NCI-H446 (cell line): ENCODE measurements at places on chromosomes 13 and 19.

DNA sequence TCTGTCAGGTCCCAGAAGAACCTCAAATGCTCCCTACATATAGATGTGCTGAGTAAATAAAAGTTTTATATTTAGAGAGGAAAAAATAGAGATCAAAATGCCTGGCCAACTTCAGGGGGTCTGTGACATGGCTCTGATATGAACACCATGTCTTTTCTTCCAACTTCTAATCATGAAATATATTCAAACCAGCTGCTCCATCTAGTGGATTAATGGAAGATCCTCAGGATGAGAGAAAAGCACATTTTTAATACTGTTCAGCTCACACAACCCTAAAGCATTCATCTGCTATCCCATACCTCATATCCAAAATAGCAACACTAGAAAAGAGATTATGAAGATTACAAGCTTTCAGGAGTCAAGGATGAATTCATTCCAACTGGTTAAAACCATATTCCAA lies 56.0 kb upstream of the DOCK9 start:
- peak; percentile 13 for DNase-seq

DNA sequence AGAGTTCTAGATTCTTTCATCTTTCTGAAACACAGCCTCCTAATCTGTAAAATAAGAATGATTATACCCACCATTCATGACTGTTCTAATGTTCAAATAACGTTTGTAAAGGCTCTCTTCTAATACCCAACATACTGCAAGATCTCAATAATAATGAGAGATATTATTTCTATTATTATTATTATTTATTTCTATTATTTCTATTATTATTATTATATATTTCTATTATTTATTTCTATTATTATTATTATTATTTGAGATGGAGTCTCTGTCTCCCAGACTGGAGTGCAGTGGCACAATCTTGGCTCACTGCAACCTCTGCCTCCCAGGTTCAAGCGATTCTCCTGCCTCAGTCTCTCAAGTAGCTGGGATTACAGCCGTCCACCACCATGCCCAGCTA lies 395.5 kb downstream of the EFNB2 start:
- DNase-seq = no peak

- DNase-seq = no peak
These were observed 70.7 kb downstream of the EPS15L1 start for GRCh38 chr19:16400911-16401591.

- no peak for DNase-seq
These were observed 7.2 kb downstream of the RNASEH2B start for GRCh38 chr13:50916701-50917184.

GRCh38 chr13:32211813-32212212 lies 103.3 kb downstream of the ZAR1L start:
- no peak for DNase-seq

- DNase-seq = no peak
These were observed 3.5 kb upstream of the CIRBP start for GRCh38 chr19:1265615-1266128.

DNA sequence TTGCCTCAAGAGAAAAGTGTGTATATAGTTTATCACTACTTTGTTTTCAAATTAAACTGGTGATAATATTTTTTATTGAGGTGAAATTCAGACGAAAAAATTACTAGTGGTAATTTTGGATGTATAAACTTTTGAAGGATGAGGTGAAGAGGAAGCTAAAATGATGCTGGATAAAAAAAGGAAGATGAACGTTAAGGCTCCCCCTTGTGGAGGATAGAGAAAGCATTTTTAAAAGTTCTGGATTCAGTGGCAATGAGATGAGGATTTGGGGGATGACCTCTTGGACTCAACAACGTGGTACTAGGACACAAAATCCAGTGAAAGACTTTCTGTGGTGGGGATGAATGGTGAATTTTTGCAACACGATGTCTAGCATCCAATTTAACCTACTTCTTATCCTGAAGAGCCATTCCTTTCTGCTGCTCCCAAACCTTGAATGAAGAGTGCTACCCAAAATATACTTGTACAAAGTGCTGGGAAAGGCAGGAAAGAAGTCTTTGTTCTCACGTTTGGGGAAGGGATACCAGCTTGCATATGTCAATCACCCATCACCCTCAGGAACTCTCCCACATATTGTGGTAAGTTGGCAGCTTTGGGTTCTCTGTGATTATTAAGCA lies 7.3 kb upstream of the SIGLEC5 start:
- no peak for DNase-seq

DNA sequence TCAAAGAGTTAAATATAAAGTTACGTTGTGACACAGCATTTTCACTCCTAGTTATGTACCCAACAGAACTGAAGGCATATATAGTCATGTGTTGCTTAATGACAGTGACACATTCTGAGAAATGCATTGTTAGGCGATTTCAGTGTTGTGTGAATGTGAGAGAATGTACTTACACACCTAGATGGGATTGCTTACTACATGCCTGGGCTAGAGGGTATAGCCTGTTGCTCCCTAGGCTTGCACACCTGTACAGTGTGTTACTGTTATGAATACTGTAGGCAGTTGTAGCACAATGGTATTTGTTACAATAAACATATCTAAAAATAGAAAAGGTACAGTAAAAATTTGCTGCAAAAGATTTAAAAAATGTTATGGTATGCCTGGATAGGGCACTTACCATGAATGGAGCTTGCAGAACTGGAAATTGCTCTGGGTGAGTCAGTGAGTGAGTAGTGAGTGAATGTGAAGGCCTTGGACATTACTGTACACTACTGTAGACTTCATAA lies 89.2 kb downstream of the DHRS12 start:
- no peak for DNase-seq

DNA sequence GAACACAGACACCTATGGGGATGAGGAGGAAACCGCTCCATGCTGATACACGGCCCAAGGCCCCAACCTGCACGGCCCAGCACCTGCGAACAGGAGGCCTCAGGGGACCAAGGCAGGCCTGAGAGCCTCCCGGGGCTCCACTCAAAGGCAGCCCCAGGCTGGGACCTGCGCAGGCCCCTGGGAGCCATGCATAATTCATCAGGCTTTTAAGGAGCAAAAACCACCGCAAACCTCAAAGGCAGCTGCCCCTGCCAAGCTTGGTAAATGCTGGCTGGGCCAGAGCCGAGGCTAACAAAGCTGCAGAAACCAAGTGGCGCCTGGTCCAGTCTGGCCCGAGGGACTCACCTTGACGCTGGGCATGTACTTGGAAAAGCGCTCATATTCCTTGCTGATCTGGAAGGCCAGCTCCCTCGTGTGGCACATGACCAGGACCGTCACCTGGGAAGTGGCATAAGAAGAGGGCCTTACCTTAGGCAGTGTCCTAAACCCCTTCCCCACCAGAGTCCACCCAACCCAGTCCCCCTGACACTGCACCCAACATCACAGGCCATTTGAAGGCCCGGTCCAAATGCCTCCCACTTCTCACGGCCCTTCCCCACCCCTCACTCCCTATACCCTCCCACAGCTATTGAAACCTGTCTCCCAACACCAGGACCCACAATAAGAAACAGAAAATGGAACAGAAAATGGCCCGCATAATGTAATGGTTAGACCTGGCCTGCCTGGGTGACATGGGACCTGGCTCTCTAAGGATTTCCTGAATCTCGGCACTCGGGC lies 7.8 kb downstream of the DDX39A start:
- DNase-seq = no peak

- no peak for DNase-seq
These were observed 4.3 kb downstream of the KIRREL2 start for GRCh38 chr19:35860818-35861639.

DNA sequence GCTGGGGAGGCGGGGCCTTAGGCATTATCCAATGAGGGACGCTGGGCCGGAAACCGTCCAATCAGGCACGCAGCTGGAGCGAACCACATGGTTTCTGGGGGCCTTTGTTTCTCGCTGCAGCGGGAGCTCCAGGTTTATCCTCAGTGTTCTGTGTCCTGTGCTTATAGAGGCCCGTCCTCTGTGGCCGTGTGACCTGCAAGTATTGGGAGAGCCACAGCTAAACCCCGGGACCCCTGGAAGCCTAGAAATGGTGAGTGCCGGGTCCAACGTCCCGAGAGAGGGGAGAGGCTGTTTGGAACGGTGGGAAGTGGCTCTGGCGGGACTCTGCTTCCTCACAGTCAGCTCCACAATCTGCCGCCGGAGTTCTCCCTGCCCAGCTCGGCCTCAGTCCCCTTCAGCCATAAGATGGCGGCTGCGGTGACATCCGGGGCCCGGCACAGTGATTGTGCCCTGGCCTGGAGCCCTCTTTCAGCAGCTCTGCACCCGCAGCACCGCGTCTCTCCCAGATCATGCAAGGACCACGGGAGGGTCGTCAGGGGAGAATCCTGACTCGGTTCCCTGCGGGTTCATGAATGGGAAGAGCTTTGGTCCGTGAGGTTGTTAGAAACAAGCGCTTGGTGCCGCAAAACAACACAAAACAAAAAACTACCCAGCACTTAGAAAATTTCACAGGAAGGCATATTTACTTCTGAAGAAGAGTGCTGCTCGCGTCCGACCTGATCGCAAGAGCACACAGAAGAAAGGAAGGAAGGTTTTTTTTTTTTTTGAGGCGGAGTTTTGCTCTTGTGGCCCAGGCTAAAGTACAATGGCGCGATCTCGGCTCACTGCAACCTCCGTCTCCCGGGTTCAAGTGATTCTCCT lies at the start of gene ZNF253:
Gene ZNF253, plus strand, starts transcription at position 133 of the 861 bp plus-strand sequence. Its CDS starts 115 bp downstream, at position 248.
- DNase-seq = peak; percentile 88
